ENCODE measurements at places on chromosomes 5 and 9.

GRCh38 chr9:125529589-125530515 is 177.2 kb downstream of the MAPKAP1 start:
- DNase-seq, result no peak

DNA sequence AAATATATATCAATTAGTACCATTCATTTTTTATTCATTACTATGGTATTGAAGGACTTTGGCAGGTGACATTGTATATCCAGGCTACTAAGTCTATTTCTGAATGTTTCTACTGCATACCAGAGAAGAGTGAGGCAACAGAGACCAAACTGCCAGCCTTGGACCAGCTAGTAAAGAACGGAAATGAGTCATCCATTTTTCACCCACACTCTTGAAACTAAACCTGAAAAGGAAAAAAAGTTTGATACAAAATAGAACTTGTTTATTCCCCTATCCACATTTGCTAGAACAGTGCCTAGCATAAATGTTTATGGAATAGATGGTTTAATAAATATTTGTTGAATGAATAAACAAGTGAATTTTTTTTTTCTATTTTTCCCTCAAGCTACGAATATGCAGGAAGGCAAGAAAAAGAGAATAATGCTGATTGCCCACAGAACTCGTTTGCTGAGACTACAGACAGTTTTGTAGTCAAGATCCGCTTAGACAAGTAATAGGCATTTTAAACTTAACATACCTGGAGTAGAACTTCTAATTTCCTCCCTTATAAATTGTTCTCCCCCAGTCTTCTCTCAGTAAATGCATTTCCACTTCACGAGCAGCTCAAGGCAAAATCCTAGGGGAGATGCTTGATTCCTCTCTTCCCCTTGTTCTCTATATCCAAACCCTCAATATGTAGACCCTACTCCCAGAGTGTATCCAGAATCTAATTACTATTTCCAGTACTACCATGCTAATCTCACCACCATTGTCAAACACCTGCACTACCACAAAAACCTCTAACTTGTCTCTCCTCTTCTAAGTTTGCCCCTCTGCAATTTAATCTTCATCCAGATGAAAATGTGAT is 146.2 kb upstream of the RASA1 start:
- DNase-seq, result no peak

GRCh38 chr5:180111273-180112002 is 39.9 kb upstream of the RNF130 start:
- DNase-seq, result no peak

- no peak for DNase-seq
Measured at GRCh38 chr9:112020680-112021596, 124.3 kb downstream of the UGCG start.

DNA sequence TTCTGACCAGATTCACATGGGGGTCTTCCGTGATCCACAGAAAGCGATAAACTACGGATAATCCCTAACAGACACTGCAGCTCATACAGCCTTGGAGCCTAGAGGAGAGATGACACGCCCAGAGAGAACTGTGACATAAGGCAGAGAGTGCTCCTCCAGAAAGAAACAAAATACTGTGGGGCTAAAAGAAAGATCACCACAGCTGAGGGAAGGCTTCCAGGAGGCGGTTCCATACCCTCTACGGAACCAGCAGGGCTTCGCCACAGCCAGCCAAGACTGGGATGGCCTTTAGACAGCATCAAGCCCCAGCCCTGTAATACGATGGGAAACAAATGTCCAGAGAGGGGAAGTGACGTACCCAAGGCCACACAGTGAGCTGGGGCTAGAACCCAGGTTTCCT is 19.3 kb downstream of the GPX3 start:
- no peak for DNase-seq

DNA sequence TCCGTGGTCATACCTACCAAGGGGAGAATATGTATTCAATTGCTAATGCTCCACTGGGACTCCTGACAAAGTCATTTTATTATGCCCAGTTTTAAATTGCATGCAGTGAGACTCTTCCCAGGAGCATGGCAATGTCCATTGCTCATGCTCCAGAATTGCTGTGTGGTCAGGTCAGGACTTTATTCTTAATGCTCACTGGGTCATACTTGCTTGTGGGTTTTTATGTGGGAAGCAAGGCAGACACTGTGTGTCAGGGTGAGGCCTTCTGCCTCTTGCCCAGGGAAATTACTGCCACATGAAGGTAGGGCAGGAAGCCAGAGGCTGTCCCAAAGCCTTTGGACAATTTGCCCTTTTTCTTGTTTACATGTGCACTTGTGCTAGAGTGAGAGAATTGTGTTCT is 164.6 kb upstream of the MEF2C start:
- DNase-seq, result no peak

GRCh38 chr9:81312346-81312745 is 377.0 kb downstream of the TLE1 start:
- no peak for DNase-seq

GRCh38 chr9:126357074-126357473 is 30.4 kb downstream of the MVB12B start:
- peak; percentile 72 for DNase-seq

GRCh38 chr5:82639393-82640144 is 361.4 kb upstream of the RPS23 start:
- no peak for DNase-seq

DNA sequence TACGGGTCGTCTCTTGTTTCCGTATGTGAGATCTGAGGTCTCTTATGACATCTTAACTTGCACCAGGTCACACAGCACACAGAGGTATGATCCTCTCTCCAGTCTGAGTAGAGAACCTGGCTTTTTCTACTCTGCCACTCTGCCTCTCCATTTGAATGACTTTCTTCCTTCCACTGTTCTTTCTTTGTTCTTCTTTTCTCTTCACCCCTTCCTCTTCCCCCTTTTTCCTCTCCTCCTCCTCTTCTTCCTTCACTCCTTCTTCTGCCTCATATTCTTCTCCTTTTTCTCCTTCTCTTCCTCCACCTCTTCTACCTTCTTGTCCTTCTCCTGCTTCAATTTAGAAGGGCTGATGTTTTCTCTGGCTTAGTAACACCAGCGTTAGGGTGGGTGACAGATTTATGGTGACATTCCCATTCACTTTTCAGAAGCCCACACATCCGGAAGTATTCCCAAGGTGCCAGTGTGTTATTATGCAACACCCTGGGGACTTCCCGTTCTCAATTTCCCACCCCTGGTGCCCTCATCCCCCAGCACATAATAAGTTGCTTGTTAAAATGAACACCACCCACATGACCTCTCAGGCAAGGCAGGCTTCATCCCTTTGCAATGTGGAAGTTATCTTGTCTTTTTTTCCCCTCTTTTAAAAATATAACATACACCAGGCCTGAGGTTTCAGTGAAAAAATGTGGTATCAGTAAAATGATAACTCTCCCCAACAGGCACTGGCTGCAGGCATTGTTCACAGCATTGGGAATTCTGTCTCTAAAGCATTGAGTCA is 122.0 kb downstream of the PAPPA start:
- no peak for DNase-seq

DNA sequence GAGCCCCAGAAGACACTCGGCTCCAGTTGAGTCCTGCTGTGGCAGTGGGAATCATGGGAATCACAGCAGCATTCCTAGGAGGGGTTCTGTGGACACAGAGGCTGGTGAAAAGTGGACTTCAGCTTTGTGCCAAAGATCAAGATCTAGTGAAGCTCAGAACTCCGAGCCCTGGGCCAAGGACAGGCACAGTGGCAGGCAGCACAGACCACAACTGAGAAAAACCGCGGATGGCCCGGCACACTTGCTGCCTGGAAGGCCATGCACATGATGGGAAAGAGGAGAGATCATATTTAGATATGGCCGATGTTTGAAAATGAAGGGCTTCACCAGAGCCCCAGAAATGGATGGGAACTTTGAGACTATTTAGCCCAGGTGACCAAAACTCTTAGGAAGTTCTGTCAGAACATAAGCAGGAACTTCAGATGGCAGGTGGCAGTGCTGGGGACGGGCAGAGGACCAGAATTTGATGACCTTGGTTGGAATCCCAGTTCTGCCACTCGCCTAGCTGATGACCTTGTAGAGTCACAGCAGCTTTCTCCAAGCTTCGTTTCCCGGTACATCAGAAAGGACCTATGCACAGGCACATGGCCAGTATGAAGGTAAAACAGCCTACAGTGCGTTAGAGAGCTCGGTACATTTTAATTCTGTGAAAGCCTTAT is 18.0 kb downstream of the BARHL1 start:
- DNase-seq, result no peak

GRCh38 chr5:126918615-126918957 is 111.8 kb downstream of the MARCHF3 start:
- no peak for DNase-seq
